ENCODE measurements at places on chromosomes 7 and 10.

DNA sequence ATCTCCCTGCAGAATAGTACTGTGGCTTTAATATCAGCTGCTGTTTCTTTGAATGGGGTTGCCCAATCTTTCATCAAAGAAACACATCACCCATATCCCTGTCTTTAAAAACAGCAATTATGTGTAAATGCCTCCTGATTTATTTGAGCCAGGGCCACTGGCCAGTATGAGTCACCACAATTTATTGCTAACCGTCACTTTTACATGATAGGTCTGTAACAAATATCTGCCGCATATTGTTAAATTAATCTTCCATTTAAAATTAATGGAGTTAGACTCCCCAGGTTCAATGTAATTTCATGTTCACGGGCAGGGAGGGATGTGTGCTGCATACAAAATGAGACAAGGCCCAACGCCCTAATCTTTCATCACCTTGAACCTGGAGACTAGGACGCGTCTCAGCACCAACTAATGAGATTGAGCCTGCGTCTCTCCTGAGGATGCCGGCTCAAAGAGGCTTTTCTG lies 673.4 kb downstream of the AUTS2 start:
- no peak for DNase-seq

DNA sequence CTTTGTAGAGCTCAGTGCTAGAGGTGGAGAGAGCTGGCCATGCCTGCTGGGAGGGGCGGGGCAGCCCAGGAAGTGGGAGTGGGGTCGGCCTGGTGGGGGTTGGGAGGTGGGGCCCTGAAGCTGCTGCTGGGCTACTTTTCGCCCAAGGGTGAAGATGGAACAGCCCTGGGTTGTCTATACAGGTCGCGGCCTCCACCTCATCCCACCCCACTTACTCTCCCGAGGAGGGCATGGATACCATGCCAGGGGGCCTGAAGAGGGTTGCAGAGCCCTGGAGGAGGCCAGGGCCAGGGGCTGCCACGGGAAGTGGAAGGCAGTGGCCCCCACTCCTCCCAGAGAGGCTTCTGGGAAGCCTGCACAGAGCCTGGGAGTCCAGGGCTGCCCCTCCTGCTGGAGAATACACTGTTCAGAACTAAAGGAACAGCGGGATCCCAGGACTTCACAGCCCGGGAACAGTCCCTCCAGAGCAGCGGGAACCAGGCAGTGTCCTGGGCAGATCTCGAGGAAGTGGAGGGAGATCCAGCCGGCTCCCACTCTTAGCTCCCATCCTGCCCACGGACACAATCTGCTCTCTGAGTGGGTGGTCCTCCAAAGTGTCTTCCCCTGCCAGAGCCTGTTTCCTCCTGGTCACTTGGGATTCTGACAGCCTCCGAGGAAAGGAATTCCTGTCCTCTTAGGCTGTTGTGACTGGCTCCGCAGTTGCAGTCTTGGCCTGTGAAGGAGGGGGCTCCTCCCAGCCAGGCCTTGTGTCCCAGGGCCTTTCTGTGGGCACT lies 23.5 kb downstream of the MAT1A start:
- no peak for DNase-seq

GRCh38 chr10:59064759-59065539 lies 111.5 kb upstream of the PHYHIPL start:
- DNase-seq = no peak

DNA sequence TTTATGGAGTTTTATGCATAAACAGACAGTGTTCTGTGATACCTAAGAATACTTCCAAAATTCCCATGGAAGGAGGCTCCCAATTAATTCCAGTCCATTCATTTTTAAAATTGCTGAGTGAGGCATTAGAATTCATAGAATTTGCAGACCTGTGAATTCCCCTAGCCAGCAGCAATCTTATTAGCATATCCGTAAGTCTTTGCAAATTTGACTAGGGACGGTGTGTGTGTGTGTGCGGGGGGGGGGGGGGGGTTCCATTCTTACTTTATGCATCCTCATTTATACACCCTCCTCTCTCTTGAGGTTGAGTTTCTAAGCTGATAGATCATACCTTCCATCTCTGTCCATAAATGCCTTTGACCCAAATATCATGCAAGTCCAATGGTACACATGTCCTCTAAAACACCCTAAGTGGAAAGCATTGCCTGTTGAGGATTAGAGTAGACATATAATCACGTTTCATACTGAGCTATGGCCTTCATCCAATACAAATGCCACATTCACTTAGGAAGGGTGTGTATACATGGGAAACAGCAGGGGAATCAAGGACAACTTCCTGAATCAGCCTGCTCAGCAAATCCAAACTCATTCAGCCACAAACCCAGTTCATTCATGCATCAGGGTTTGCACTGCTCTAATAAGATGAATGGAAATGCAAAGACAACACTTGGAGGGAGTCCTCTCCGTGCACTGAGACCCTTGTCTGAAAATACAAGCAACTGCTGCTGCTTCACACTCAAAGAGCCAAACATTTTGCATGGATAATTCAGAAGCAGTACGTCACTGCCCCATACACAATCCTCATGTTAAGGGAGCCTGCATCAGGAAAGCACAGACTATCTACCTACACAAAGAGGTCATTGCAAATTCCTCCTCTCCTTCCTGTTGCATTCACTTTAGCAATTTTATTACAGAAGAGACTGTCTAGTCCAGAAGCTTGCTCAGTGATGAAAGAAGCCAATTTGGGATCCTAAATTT lies 350.8 kb downstream of the KCNMA1 start:
- no peak for DNase-seq

DNA sequence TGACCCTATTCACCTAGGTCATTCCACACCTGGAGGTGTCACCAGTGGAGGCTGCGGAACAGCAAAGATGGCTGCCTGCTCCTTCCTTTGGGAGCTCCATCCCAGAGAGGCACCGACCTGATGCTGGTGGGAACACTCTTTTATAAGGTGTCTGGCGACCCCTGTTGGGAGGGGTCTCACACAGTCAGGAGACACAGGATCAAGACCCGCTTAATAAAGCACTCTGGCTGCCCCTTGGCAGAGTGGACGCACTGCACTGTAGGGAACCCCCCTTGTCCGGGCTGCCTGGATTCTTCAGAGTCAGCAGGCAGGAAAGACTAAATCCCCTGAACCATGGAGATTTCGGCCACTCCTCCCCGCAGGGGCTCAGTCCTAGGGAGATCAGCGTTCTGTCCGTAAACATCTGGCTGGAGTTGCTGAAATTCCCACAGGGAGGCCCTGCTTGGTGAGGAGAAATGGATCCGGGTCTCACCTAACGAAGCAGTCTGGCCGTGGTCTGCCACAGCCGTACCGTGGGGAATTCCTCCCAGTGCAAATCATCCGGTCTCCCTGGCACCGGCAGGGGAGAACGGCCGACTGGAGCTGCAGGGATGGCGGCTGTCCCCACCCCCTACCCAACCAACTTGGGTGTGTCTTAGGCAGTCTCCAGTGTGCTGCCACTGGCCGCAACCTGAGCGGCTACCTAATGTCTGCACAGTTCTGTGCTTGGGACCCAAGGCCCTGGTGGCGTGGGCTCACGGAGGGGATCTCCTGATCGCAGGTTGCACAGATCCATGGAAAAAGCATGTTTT lies 66.1 kb downstream of the LSMEM1 start:
- no peak for DNase-seq

- no peak for DNase-seq
Observed at GRCh38 chr10:32410569-32410968, 35.4 kb upstream of the CCDC7 start.

GRCh38 chr7:117202511-117202910 lies 120.3 kb downstream of the WNT2 start:
- DNase-seq = no peak

- no peak for DNase-seq
Observed at GRCh38 chr10:62454687-62455397, 80.7 kb downstream of the ZNF365 start.

- DNase-seq = no peak
Observed at GRCh38 chr7:196283-196682, 3.9 kb downstream of the FAM20C start.

- no peak for DNase-seq
Observed at GRCh38 chr10:87695074-87695473, 35.4 kb downstream of the PAPSS2 start.

DNA sequence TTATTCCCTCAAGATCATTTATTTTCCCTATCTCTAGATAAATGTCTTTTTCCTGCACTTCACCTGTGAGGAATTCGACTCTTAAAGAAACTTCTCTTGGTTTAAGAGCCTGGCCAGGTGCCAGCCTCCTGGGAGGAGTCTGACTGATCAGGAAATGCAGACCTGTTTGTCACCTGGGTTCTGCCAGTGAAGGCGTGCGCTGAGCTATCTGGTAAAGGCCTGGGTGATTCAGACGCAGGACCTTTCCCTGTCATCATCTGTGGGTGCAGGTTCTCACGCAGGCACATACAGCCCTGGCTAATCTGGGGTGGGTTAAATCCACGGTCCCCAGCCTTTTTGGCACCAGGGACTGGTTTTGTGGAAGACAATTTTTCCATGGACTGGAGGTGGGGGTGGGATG lies 65.3 kb upstream of the AQP1 start:
- no peak for DNase-seq

- DNase-seq = no peak
Observed at GRCh38 chr10:79072041-79072441, 3.3 kb downstream of the ZMIZ1 start.

- no peak for DNase-seq
Observed at GRCh38 chr10:116286626-116287200, 13.7 kb upstream of the GFRA1 start.

DNA sequence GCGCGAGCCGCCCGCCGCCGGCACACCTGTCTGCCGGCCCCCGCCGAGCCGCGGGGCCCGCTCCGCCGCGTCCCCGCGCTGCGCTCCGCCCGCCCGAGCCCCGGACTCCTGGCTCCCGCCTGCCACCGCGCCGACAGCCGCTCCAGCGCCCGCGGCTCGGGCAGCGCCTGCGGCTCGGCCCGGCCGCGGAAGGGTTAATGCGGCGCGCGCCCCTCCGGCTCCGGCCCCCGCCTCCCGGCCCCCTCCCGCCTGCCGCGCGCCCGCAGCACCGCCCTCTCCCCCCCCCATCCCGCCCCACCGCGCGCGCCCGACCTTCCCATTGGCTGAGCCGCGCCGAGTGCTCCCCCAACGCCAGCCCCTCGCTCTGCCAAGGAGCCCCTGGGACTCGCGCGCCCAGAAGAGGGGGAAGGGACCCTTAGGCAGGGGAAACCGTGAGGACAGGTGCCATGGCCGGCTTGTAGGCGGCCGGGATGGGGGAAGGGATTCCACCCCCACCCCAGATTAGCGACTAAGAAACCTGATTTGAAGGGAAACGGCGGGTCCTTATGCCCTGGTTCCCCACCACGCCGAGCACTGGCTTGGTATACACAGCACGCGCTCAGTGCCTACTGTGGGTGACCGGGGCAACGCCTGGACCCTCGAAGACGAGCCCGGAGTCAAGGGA lies at the start of gene KCNH2:
TSS of gene KCNH2 (minus strand) at position 196 of the 664 bp plus-strand sequence. CDS start 408 bp downstream, outside the sequence.
- DNase-seq = peak; percentile 66

GRCh38 chr7:151663382-151664100 lies 143.8 kb upstream of the RHEB start:
- DNase-seq = no peak

GRCh38 chr7:132882714-132883428 lies 199.0 kb downstream of the CHCHD3 start:
- DNase-seq = no peak

- no peak for DNase-seq
Observed at GRCh38 chr7:19776981-19777380, 3.6 kb upstream of the TMEM196 start.

- DNase-seq = no peak
Observed at GRCh38 chr10:32995751-32996150, 37.7 kb upstream of the ITGB1 start.

- DNase-seq = no peak
Observed at GRCh38 chr10:2618690-2619089, 448.7 kb upstream of the PFKP start.

DNA sequence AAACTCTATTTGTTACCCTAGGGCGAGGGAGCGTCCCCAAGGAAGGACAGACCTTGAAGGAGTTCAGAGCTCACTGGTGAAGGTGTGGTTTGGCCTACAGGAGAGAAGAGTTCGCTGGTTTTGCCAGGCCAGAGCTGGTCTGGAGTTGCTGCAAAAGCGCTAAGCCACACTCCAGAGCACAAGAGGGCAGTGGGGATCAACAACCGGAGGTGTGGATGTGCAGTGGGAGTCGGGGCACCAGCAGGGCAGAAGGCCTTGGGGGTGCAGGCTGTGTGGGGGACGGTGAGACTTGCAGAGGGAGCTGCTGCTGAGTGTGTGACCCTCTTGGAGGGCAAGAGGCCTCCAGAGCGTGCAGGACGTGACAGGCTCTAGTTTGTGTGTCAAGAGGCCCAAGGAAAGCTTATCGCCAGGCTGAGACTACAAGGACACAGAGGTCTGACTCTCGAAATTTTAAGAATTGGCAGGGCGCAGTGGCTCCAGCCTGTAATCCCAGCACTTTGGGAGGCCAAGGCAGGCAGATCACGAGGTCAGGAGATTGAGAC lies 14.3 kb upstream of the CUL1 start:
- DNase-seq = no peak

- no peak for DNase-seq
Observed at GRCh38 chr7:33210958-33211357, 81.6 kb downstream of the BBS9 start.

GRCh38 chr10:142371-142770 lies 7.1 kb downstream of the ZMYND11 start:
- DNase-seq = no peak

DNA sequence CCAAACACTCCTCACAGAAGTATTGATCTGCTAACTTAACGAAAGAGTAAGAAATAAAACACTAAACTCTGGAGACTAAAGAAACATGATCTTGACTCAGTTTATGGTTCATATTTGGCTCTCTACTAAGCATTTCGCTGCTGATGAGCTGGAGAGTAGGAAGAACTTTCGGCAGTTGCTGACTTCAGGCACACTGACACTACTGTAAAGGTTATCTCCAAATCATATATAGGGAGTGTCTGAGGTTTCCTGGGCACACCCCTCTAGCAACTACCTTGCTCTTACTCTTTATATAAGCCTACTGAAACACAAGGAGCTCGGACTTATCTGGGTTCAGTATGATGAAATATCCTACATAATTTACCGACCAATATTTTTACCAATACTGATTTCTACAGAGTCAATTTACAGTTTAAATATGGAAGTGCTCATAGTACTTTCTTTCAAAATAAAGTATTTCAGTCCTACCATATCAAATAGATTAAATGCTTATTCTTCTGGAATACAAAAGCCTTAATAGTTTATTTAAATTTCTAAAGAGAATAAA lies 39.5 kb downstream of the ERCC6 start:
- no peak for DNase-seq

- DNase-seq = no peak
Observed at GRCh38 chr7:115359955-115360354, 438.1 kb downstream of the MDFIC start.

GRCh38 chr7:137005873-137006272 lies 137.4 kb downstream of the CHRM2 start:
- DNase-seq = no peak

- DNase-seq = no peak
Observed at GRCh38 chr10:74827045-74827441, 643 bp downstream of the KAT6B start.

DNA sequence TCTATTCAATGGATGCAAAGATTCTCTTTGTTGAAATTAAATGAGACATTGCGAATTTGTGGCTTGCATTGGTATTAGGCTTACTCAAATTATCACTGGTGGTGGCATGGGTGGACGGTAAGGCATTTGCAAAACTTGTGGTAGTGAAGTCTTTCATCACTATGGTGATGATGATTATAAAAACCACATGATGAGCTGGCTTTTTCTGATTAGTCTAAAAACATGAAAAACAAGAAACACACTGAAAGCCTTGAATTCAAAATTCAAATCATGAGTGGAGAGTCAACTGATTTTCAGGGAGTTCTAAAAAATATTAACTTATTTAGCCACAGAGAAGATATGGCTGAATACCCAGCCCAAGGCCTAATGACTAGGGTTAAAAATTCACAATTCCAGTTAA lies 99.8 kb upstream of the HGF start:
- no peak for DNase-seq

GRCh38 chr7:154906201-154906600 lies 96.7 kb downstream of the PAXIP1 start:
- DNase-seq = no peak

All from activated T-cell treated with anti-CD3 and anti-CD28 coated beads, Interleukin-2, amount 50 U/mL, for 24 hours (primary cell).